ENCODE measurements at places on chromosomes 6 and 20.

DNA sequence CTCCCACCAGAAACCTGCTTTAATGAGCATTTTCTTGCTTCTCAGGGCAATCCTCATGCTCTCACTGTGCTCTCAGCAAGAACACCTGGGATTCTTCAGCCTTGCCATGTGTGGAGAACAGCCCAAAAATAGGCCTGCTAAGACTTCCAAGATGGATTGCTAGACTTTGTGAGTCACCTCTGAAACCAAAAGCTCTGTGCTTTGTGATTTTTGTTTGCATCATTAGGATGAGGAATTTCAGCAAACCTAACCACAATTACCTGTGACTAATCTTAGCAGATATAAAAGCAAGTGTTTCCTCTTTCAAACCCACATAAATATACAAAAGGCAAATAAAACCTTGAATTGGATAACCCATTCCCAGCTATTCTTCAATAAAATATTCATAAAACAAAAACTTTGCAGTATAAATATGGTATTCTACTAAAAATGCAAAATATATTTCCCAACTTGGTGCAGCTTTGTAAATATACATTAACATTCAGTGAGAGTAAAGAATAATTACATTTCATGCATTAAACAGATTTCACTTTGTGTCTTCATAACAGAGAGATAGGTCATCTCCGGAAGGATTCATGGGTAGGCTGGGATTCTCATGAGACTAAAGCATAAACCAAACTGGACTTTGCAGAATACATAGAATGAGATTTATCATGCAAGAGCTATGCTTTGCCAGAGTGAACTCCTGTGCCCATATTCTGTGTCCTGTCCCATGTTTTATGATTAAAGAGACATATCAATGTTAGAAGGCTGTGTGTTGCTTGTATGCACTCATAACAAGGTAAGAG is 33.5 kb downstream of the TPBG start:
- DNase-seq = no peak

GRCh38 chr20:16974855-16975162 is 226.7 kb downstream of the OTOR start:
- DNase-seq = no peak

DNA sequence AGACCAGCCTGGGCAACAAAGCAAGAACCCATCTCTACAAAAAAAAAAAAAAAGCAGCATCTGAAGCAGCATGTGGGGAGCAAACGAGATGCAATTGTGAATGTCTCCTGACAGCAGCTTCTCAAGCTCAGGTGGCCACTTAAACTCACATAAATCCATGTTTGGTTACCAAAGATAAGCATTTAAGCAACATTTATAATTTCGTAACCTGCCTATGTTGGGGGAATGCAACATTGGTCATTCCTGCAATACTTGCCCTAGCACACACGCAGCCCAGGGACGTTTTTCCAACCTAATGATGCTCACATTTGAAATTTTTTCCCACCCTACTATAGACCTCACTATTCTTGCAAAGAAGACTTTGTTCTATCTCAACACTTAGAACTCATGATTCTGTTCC is 113.3 kb downstream of the ZFP64 start:
- DNase-seq = no peak

- DNase-seq = no peak
These were observed 11.4 kb downstream of the HECA start for GRCh38 chr6:139146317-139146726.

- DNase-seq = no peak
These were observed 4.9 kb downstream of the SMAP1 start for GRCh38 chr6:70672549-70672948.

DNA sequence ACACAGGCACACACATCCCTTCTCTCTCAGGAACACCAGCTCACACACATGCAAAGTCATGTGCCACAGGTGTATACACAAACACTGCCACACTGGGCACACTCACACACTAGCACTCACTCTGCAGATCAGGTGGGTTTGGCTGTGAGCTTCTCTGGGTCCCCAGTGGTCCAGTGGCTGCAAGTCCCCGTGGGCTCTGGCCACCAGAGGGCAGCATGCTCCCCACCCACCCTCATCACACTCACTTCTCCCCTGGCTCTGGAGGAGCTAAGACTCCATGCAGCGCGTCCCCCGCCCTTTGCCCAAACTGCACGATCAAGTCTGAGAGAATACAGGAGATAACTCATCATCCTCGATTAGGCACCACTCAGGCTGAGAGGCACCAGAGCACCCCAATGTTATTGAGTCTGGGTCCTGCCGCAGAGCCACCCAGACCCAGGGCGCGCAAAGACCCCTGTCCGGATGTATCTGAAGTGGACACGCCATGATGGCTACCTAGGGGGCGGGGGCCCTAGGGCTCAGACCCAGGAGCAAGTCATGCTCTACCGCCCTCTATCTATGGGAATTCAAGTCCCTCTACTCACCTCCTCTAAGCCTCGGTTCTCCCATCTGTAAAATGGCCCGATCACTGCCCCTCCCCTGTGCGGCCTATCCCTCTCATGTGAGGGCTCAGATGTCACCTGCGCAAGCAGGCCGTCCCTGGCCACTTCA is 90.5 kb downstream of the GRM4 start:
- peak; percentile 74 for DNase-seq

- DNase-seq = peak; percentile 95
These were observed at the start of gene TCEA2 for GRCh38 chr20:64062596-64063388. Gene TCEA2 (plus strand): TSS chr20:64063198. CDS start chr20:64063313, 115 bp downstream.

DNA sequence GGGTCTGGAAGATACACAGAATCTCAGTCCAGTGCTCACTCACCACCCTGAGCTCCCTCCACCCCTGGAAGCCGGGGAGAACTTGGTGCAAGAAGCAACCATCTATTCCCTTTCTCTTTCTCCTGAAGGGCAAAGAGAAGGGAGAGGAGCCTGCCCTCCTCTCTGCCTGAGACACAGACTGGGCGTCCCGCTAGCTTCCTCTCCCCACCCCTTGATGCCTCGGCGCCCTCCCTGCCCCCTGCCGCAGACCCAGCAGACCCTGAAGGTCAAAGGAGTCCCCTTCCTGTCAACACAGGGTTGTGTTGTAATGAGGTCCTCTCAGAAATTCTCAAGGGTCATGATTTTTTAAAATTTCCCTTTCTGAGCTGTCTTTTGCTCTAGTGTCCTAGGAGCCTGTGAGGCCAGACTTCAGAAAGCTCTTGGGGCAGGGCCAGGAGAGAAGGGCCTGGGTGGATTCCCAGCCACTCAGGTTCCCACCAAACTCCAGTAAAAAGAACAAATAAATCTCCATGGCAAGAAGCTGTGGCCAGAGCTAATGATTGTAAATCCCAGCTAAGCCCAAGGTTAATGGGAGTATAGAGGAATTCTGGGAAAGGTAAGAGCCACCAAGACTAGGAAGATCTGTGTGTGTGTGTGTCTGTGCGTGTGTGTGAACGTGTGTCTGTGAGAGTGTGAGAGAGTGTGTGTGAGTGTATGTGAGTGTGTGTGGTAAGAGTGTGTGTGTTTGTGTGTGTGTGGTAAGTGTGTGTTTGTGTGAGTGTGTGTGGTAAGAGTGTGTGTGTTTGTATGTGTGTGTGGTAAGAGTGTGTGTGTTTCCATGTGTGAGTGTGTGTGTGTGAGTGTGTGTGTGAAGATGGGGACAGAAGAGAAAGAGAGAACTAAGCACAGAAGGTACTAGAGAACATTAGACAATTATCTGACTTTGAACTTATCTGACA is 1.1 kb upstream of the JPH2 start:
- DNase-seq = no peak

DNA sequence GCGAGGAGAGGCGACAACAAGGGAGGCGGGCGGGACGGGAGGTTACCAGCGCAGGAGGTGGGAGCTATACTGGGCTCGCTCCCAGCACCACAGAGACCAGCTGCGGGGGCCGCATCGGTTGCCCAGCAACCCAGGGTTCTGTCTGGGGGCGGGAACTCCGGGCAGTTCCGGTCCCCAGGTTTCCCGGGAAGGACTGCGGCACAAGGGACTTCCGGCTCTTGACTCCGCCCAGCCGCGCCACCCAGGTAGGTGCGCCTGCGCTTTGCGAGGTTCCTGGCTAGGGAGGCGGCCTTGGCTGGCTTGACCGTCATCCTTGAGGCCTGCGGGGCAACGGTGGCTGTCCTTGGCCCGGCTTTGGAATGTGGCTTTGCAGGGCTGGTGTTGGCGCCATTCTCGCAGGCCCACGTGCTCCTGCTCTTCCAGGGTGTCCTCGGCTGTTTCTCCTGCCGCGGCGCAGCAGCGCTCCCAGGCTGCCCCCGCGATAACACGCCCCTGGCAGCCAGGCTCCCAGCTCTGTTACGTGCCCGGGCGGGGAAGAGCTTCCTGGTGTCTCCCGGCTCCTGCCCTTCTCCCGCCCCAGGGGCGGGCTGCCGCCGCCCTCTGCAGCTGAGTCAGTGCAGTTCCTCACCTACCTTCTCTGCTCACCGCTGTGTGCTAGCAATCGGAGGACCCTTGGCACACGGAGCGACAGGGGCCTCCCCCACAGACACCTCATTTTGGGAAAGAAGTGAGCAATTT is at the start of gene RSPH3:
TSS of gene RSPH3 (minus strand) at position 537 of the 738 bp plus-strand sequence. CDS start 652 bp downstream, outside the sequence.
- DNase-seq = peak; percentile 70

DNA sequence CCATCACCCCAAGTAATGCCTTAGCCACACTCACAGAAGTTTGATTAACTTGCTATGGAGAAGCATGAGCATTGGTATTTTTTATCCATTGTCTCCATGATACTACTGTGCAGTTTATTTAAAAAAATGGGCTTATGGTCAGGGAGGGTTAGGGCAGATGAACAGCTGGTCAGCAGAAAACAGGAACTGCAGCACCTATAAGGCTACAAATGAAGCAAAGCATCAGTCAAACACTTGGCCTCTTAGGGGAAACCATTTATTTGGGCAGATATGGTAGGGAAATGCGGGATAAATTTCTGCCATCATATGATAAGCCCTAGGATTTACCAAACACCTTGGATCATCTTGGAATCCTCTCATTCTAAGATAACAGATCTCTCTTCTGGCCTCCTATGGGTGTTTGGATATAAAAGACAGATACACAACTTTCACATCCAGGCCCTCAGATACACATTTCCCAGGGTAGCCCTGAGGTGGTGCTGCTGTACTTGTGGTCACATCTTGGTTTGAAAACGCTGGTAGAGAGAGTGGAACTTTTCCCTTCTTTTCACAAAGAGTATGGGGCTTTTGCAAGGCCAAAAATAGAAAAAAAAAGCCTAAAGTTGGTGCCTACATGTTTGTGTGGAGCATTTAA is 42.8 kb upstream of the AHI1 start:
- DNase-seq = no peak

GRCh38 chr6:146526192-146526591 is 17.4 kb upstream of the RAB32 start:
- no peak for DNase-seq

DNA sequence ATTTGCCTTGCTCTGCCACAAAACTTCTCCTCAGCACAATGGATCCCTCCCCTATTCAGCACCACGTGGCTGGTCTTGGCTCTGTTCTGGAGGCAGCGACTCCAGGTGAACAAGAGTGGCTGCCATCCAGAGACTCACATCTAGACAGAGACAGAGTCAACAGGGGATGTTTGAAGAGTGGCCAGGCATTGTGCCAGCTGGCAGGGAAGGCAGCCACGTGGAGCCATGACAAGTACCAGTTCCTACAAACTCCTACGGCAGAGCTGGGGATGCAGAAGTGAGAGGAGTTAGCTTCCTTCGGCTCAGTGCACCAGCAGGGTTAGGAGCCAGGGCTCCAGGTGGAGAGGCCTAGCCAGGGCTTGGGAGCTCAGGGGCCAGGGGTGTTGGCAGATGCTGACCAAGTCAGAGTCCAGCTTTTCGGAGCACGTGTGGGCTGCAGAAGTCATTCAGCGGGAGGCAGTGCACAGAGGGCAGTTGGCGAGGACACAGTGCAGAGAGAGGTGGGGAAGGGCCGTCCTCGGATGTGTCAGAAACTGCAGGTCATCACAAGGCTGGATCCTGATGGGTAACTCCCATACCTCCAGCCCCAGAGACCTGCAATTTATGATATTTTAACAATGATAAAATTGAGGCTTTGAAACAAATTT is 171.7 kb upstream of the PDE10A start:
- DNase-seq = no peak

DNA sequence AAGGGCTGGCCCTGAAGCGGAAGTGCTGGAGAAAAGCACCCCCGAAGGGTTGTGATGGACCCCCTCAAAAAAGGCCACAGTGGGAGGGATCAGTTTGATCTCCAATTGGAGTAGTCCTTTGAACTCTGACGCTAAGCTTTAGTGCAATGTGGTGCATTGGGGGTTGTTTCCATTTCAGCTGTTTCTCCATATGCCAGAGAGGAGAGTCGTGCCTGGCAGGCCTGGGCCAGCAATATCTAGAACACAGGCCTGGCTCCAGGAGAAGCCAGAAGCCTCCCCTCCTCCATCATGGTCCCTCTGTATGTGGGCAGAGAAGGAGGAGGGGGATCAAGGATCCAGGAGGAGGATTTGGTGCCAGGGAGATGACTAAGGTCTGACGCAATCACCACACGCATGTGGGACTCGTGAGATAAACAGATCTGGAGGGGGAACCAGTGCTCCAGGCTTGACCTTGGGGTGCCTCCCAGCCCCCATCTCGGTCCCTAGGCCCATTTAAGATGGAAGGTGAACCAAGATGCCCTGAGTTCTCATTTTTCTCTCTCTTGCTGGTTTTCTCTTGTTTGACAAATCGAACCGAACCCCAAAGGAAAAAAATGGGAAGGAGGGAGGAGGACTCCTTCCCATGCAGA is 517.4 kb upstream of the JARID2 start:
- DNase-seq = no peak

GRCh38 chr20:50586531-50587232 is 76.5 kb downstream of the PTPN1 start:
- no peak for DNase-seq

- DNase-seq = peak; percentile 16
These were observed 122.1 kb upstream of the SPACA1 start for GRCh38 chr6:87925373-87926060.

- no peak for DNase-seq
These were observed 7.8 kb upstream of the KHDC1L start for GRCh38 chr6:73233048-73233447.

DNA sequence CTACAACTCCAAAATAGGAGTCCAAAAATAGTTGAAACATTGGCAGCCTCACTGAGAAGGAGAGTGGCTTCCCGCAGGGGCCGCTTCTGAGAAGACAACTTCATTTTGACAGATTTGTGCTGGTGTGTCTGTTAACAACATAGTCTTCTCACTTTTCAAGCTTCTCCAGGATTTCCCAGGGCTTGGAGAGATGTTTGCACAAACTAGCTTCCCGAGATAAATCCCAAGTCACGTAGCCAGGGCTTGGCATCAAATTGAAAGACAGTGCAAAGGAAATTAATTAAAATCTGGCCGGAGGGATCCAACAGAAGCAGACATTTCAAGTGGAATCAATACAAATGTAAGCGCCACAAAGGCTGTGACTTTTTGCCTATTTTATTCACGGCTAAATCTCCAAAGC is 630.2 kb downstream of the DHX35 start:
- no peak for DNase-seq

GRCh38 chr6:143745166-143746133 is 67.7 kb downstream of the PHACTR2 start:
- no peak for DNase-seq

DNA sequence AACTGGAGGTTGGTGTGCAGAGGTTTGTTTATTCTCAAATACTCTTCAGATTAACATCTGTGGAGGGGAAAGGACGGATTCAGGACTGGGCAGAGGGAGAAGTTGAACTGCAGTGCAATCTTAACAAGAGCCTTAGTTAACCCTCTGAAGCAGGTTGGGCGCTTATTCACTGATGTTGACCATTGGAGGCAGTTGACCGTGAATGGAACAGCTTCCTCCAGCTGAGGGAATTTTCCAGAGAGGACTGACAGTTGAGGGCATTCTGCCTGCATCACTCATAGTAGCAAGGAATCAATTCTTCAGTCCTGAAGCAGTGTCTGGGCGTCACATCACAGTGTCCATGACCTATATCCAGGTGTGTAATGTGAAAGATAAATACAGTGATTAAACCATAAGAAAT is 80.9 kb downstream of the PLCB4 start:
- DNase-seq = no peak

- no peak for DNase-seq
These were observed 1.5 kb downstream of the MAFB start for GRCh38 chr20:40687384-40688128.

Measured in CD4-positive, alpha-beta T cell (primary cell).